ENCODE measurements at places on chromosomes 2 and 18.

- H3K36me3 ChIP-seq, result peaks cover 46% of the 10 kb centered on the region
- no peaks in the 10 kb centered on the region for H3K27me3 ChIP-seq
- no peak overlapping the region for H3K27ac ChIP-seq
- DNase-seq, result no peak
- no peaks in the 10 kb centered on the region for H3K4me1 ChIP-seq
These were observed 28.3 kb downstream of the ARL5A start for GRCh38 chr2:151799886-151800292.

DNA sequence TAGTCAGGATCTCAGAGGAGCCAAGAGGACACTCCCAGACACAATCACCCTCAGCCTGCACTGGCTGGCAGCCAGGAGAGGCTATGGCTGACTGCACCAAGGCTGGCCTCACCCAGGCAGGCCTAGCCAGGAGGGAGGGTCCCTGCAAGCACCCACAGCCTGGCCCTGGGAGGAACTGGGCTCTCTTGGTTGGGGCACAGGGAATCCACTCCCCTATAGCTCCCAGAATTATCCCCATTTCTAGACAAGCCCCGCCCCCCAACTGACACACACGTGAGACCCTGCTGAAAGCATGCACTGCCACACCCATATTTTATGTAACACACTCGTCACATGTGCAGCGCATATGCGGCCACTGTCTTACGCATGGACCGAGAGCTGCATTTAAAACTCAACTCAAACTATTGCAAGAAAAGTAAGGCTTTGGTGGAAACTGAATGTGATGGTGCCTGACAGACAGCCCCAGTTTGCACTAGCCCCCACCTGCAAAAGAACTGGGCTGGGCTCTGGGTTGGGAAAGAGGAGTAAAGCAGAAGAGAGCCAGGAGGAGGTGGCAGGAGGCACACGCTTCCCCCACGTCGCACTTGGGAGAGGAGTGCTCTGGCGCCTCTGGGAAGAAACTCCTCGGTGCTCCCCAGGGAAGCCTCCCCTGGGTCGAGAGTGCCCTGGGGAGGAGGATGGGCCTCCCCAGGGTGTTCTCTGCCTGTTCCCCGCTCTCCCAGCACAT lies 28.9 kb upstream of the ARHGEF4 start:
- H3K4me1 ChIP-seq, result peaks cover 10% of the 10 kb centered on the region
- no peaks in the 10 kb centered on the region for H3K36me3 ChIP-seq
- H3K27me3 ChIP-seq, result no peaks in the 10 kb centered on the region
- DNase-seq, result no peak

DNA sequence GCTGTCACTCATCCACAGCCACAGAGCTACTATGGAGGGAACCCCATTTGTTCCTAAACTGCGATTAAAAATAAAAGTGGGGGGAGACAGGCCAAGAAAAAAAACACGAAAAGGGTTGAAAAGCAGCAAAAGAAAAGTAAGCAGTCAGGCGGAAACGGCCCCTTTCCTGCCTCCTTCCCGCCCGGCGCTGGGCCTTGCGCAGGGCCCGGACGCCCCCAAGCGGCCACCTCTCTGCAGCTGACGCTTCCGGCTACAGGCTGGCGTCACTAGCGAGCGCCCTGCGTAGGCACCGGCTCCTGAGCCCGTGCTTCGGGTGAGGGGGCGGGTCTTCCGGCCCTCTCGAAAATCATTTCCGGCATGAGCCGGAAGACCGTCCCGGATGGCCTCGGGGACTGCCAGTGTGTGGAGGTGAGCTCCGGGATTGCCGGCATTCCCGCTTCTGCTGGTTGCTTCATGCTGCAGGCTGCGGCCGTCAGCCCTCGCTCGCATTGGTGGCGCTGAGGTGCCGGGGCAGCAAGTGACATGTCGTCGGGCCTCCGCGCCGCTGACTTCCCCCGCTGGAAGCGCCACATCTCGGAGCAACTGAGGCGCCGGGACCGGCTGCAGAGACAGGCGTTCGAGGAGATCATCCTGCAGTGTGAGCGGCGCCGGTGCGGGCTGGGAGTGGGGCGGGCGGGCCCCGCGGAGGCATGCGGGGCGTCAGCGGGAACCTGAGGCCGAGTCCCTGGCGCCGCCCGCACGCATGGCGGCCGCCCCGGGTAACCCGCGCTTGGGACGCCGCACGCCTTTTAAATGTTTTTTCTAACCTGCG lies at the start of gene ATG16L1:
Gene ATG16L1, plus strand, starts transcription at position 368 of the 811 bp plus-strand sequence. Its CDS starts 155 bp downstream, at position 523.
- peak within 1 kb of the TSS; percentile 93 for H3K27ac ChIP-seq
- peak within 1 kb of the TSS; percentile 93 for H3K4me3 ChIP-seq
- H3K4me1 ChIP-seq, result peaks cover 57% of the 10 kb centered on the region

DNA sequence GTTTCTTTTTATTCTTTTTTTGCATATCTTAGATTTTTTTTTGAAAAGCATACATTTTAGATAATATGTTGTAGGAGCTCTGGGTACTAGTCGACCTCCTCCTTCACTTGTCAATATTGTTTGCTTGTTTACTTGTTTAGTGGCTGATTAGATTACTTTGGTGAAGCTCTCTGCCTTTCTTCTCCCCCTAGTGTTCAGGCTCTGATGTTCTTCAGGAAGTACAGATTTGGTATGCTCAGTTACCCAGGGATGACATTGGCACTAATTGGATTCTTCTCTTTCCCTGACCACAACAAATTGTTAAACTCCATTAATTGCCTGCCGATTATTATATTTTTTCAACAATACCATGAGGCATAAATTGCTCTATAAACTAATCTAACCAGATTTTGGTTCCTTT lies 491.2 kb downstream of the SUCLG1 start:
- no peaks in the 10 kb centered on the region for H3K27me3 ChIP-seq
- no peak overlapping the region for H3K4me3 ChIP-seq
- no peaks in the 10 kb centered on the region for H3K4me1 ChIP-seq
- DNase-seq, result no peak
